Hematopoietic multipotent progenitor cell treated with erythropoietin and hydrocortisone succinate and interleukin-3 and kit ligand, for 15 days (in vitro differentiated cells): ENCODE measurements at places on chromosomes 13 and 19.

DNA sequence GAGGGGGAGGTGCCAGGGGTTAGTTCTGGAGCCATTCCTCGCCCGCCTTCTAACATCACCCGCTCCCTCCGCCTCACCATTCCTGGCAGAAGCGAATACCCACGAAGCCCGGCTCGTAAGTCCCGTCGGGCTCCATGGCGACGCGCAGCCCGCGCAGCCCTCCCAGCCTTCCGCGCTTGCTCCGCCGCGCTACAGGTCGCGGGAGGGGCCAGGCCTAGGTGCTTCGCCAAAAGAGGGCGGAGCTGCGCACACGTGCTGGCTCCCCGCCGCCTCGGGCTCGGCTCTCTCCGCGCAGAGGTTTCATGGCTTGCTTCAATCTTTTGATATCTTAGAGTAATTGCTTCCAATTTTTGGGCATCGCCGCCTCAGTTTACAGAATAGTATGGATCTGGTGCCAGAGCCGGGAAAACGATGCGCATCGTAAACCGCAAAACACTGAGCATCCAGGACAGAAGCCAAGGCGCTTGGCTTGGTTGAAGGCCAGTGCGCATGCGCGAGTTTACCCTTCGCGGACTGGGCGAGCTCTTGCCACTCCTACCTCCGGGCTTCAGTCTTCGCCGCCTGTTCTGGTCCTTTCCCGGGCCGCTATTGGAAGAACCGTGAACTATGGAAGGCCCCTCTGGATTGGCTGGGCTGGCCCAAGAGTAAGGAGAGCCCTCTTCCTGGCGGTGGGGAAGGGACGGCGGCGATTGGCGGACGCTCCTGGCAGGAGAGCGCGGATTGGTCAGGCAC, at the start of gene POLR2I:
Gene POLR2I, minus strand, starts transcription at position 155 of the 732 bp plus-strand sequence. Its CDS starts 19 bp downstream, at position 136.
- peak; percentile 94 for DNase-seq

GRCh38 chr13:51585696-51586095, 1.4 kb downstream of the WDFY2 start:
- DNase-seq = no peak

- DNase-seq = peak; percentile 60
These were observed 8.3 kb downstream of the CACTIN start for GRCh38 chr19:3618144-3618810.

DNA sequence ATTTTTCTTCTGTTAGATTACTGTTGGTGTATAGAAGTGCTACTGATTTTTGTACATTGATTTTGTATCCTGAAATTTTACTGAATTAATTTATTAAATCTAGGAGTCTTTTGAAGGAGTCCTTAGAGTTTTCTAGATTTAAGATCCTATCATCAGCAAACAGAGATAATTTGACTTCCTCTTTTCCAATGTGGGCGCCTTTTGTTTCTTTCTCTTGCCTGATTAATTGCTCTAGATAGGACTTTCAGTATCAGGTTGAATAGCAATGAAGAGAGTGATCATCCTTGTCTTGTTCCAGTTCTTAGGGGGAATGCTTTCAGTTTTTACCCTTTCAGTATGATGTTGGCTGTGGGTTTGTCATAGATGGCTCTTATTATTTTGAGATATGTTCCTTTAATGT, 5.6 kb upstream of the CD33 start:
- DNase-seq = no peak

DNA sequence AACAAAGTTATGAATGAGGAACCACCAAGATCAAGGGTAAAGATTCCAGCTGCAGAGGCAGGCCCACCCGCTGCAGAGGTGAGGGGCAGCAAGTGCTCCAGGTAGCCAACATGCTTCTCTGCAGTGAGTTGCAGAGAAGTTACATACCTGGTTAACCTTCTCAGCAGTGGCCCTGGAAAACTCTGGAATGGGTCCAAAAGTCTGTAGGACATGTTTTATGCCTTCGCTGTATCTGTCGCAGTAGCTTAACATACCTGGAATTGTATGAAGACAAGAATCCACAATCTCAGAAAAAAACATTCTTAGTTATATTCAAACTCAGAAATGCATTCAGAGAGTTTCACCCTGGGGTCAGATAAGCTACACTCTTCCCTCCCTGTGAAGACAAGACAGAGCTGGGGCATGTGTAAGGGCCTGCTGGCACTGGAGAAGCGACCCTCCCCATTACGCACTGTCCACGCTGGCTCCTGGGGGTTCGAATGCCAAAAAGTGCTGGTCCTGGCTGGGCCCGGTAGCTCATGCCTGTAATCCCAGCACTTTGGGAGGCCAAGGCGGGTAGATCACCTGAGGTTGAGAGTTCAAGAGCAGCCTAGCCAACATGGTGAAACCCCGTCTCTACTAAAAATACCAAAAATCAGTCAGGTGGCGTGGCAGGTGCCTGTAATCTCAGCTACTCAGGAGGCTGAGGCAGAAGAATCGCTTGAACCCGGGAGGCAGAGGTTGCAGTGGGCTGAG, 121.0 kb downstream of the CRYL1 start:
- DNase-seq = no peak
